Stimulated activated CD4-positive, alpha-beta T cell treated with anti-CD3 and anti-CD28 coated beads, TNF-alpha, amount 100 ng/mL, for 48 hours (primary cell): ENCODE measurements at places on chromosomes 13 and 19.
A peak's percentile ranks its signal among the peaks of the same experiment; 100 is the strongest.

GRCh38 chr19:1250437-1251260, 2.3 kb downstream of the MIDN start:
- no peak for DNase-seq

- DNase-seq = no peak
These were observed 11.6 kb upstream of the ZNF544 start for GRCh38 chr19:58217069-58217481.

GRCh38 chr13:93723316-93723715, 496.7 kb downstream of the GPC6 start:
- DNase-seq = no peak

DNA sequence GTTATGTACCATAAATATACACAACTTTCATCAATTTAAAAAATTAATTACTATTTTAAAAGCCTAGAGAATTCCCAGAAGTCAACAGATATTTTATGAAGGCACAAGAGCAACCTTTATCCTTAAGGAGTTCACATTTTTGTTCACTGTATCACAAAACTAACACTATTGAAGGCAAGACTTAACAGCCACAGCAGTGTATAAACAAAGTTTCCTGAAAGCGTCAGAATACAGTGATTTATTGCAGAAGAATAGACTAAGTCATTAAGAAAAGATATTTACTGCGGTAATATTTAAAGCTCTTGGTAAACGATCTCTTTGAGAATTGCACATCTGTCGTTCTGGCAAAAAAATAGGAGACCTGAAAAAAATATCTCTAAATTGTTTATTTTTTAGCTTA, 419.3 kb upstream of the NBEA start:
- DNase-seq = no peak

- DNase-seq = no peak
These were observed 22.3 kb downstream of the FAM216B start for GRCh38 chr13:42803563-42804204.

DNA sequence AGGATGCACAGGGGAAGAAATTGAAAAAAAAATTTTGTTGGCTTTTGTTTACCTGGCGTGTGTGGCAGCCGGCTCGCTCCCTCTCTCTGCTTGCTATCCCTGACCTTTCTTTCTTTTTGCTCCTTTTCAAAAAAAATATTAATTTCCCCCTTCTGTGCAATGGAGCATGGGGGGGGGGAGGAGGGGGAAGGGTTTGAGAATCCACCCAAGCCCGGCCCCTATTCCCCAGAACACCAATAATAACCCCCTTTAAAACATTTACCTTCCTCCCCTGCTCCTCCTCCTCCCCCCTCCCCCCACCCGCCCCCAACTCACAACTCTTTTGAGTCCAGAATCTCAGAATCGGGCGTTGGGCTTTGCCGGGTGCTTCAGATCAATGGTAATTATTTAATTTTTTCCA, 28.4 kb downstream of the NFIX start:
- no peak for DNase-seq

DNA sequence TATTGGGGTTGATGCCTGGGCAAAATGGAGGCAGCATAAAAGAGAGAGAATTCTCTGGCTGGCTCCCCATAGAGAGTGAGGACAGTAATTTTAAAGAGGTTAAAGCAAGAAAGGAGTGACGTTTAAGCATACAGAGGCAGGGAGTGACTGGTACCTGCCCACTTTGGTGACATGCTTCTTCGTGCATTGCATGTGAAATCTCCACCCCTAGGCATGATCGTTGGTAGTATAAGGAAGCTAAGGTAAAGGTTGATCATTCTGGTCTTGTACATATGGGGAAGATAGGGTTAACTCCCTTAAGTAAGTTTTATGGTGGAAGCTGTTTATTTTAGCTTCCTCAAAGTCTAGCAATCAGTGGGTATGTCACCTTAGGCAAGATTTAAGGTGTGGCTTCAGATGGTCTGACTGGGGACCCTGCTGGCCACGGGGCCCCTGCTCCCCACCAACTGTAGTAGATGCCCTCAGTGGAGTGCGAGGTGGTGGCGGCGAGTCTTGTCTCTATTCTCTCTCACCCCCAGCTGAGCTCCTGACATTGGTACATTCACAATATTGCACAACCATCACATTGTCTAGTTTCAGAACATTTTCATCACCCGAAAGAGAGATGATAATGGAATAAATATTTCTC, 797.5 kb upstream of the SPRY2 start:
- DNase-seq = no peak

DNA sequence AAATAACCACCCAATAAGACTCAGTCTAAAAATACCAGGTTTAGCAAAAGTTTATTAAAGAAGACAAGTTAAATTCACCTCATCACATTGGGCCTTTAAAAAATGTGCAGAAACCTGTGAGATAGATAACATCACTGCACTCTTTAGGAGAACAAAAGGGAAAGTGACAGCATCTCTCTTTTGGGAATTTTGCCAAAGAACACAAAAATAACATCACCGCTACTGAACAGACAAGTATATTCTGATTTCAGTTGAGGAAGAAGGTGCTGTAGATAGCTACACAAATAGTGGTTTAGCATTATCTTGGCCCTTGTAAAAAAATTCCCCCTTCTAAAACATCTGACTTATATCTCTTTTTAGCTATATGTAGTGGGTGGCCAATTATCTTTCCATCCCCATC, 244.7 kb downstream of the VWA8 start:
- no peak for DNase-seq

DNA sequence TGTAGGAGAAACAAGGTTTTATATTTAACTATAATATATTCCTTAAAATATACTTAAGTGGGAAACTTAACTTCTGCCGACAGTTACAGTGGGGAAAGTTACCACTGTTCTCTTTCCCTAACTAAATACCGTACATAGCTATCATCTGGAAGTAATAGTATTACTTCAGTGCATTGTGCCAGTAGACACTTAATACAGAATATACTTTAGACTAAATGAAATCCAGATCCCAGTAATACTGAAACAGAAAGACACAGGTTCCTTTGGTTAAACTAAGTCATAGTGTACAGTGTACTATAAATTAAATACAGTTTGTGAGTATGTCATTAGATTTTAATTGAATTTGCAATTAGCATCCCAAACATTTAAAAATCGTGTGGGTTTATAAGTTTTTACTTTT, 107.5 kb downstream of the PCCA start:
- DNase-seq = no peak

DNA sequence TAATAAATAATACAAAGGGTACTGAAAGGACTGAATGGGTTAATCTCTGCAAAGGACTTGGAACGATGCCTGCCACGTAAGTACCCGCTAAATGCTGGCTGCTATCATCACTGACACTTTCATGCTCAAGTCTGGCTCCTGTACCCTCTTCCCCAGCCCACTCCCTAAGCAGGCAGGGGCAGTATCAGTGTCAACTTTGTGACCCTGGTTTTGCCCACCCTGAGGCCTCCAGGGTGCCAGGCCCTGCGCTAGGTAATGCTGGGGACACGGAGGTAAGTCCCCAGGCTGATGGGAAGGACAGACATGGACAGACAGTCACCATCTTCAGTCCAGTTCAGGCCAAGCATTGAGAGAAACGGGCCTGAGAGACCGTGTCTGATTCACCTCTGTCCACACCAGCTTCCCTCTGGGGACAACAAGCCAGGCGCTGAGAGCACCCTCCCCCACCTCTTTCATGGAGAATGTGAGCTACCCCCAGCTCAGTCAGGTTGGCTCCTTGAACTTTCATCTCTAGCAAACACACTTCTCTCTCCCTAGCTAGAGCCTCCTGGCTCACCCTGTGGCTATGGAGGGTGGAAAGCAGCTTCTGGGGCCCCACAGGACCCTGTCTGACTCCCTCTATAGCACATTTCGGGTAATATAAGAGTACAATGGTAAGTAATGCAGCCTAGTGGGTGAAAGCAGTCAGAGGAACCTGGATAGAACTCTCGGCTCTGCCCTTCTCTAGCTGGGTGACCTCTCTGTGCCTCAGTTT, 800 bp downstream of the ETFB start:
- no peak for DNase-seq

GRCh38 chr19:14563989-14564651, 7.7 kb downstream of the NDUFB7 start:
- DNase-seq = peak; percentile 72

DNA sequence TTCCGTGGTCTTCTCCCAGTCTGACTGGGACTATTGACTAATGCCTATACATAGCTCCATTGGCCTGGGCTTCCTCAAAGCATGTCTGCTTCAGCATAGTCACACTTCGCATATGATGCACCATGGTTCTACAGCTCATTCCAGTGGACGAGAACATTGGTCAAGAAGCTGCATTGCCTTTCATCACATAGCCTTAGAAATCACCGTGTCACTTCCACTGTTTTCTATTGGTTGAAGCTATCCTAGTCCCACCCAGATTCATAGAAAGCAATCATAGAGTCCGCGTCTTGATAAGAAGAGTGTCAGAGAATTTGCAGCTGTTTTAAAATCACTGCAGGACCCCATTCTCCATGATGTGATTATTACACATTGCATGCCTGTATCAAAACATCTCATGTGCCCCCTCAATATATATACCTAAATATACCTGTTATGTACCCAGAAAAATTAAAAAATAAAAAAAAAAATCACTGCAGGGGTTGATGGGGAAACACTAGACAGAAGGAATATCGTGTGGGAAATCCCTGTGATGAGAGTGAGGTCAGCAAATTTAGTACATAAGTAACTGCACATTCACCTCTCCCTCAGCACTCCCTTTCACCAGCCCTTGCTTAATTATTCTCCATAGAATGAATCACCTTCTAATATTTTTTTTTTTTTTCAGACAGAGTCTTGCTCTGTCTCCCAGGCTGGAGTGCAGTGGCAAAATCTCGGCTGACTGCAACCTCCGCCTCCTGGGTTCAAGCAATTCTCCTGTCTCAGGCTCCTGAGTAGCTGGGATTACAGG, 2.2 kb upstream of the ARHGAP33 start:
- no peak for DNase-seq

DNA sequence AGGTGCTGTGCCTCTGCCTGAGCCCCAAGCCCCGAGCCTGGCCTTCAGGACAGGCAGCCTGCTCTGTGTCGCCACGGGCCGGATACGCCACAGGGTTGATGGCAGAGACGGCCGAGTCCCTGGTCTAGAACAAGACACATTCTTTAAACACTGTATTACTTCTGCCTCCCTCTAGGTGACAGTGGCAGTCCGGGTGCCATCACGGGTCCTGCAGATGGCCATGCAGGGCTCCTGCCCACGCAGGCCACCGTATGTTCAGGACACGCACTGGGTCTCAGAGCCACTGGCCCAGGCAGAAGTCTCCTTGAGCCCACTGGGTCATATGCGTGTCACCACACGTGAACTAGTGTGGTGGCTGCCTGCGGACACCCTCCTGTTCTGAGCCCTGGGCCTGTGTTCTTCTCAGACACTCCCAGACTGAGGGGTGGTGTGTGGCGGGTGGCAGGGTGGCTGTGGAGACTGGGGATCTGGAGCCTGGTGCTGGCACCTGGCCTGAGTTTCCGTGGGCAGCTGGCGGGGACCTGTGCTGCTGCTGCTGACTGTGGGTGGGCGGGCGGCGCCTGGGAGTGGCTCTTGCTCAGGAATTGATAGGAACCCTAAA, 4.4 kb downstream of the PLEKHJ1 start:
- DNase-seq = no peak

- DNase-seq = no peak
These were observed at the start of gene IGFL4 for GRCh38 chr19:46040952-46041500. IGFL4 (minus strand) TSS chr19:46041002; CDS start chr19:46040962, 40 bp downstream.

DNA sequence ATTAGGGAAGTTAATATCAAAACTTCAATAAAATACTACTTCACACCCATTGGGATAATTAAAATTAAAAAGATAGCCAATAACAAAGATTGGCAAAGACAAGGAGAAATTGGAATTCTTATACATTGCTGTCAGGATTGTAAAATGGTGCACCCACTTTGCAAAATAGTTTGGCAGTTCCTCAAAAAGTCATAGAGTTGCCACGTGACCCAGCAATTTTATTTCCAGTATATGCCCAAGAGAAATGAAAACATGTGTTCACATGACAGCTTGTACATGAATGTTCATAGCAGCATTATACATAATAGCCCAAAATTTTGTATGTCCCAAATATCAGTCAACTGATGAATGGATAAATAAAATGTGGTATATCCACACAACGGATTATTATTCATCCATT, 3.3 kb downstream of the MBD3L1 start:
- DNase-seq = no peak

GRCh38 chr13:68128297-68128915, 898.3 kb upstream of the PCDH9 start:
- no peak for DNase-seq

GRCh38 chr13:40624383-40624782, 42.1 kb downstream of the FOXO1 start:
- peak; percentile 39 for DNase-seq

DNA sequence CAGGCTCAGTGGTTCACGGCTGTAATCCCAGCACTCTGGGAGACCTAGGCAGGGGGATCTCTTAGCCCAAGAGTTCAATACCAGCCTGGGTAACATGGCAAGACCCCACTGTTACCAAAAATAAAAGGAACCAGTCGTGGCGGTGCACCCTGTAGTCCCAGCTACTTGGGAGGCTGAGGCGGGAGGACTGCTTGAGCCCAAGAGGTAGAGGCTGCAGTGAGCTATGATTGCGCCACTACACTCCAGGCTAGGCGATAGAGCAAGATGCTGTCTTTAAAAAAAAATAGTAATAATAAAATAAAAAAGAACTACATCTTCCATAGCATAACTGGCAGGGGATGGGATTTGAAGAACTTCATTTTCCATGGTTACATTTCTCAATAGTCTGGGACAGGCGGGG, 3.0 kb downstream of the LYPD3 start:
- DNase-seq = no peak

DNA sequence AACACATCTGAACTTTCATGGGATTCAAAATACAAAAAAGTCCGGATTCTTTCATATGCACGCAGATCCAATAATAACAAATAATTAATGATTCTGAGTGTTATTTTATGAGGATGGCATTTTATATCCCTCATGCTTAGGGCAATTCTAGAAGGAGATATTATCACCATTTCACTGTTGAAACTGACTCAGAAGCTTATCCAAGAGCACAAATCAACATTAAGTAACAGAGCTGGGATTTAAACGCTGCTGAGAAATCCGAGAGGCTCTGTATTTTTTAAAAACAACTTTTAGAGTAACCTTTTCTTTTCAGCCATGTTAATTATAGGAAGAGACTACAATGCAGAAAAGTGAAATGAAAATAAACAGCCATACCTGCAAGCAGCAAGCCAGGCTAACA, 30.3 kb downstream of the ATP7B start:
- DNase-seq = no peak

GRCh38 chr19:4371247-4372164, 28.1 kb downstream of the MPND start:
- DNase-seq = no peak

GRCh38 chr13:43537124-43537523, 249.6 kb downstream of the ENOX1 start:
- DNase-seq = no peak

DNA sequence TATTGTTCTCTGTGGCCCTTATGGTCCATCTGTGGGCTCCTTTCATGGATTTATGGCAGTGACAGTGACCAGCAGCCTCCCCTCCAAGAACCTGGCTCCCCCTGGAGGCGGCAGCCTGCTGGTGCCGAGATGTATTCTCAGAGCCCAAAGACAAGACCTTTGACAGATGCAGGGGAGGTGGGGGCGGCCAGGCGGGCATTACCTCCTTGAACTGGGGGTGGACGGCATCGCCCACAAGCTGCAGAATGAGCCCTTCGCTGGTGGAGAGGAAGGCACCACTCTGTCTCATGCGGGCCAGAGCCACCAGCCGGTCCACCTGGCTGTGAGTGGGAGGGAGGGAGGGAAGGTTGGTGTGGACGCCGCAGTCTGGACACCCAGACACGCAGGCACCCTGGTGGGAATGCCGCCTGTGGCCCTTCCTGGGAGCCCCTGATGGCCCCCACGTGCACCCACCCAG, 6.6 kb downstream of the ISOC2 start:
- no peak for DNase-seq
